ENCODE measurements at places on chromosomes 1 and 21.

GRCh38 chr1:162983671-162984425, 85.3 kb upstream of the RGS4 start:
- DNase-seq: no peak

- DNase-seq: no peak
Measured at GRCh38 chr1:94270801-94271203, 33.4 kb upstream of the ARHGAP29 start.

- peak; percentile 40 for DNase-seq
Measured at GRCh38 chr1:214427871-214428277, 123.5 kb downstream of the PTPN14 start.

- DNase-seq: no peak
Measured at GRCh38 chr1:35707601-35708440, 10.9 kb downstream of the C1orf216 start.

DNA sequence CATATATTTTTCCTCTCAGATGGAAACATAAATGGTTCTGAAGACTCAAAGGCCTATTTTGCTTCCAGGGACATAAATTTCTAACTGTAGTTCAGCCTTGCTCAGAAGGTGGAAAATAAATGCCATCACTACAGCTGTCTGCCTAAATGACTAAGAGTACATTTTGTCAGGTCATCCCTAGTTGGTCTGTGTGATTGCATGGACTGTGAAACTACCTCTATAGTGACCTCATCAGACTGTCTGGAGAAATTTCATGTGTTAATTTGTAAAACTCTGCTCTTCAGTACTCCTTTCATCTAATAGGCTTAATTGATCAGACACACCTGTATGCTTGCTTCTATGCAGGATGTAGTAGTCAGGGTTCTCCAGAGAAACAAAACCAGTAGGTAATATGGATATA, 886.9 kb downstream of the AMY1C start:
- DNase-seq: no peak

GRCh38 chr1:43878854-43879253, 54.7 kb upstream of the ARTN start:
- DNase-seq: no peak

- DNase-seq: no peak
Measured at GRCh38 chr21:25328736-25329135, 278.5 kb downstream of the MRPL39 start.

GRCh38 chr1:106907795-106908194, 148.7 kb upstream of the PRMT6 start:
- no peak for DNase-seq

- no peak for DNase-seq
Measured at GRCh38 chr1:247905910-247906503, 10.6 kb downstream of the OR2W3 start.

All from stimulated activated CD8-positive, alpha-beta memory T cell treated with anti-CD3 and anti-CD28 coated beads, Interleukin-2, amount 100 ng/mL, for 48 hours (primary cell).